ENCODE measurements at places on chromosomes 1 and 21. TPM values are rescaled to one million over a fixed set of nuclear protein-coding genes. Genes with fewer than 3 reads are reported as not detected.

The PTGFR gene
- not detected for polyA plus RNA-seq

The AADACL3 gene
- not detected for polyA plus RNA-seq

The SAMD13 gene
- polyA plus RNA-seq = 0.48 TPM

The MIXL1 gene
- not detected for polyA plus RNA-seq

The RPAP2 gene
- polyA plus RNA-seq = 30.8 TPM

DNA sequence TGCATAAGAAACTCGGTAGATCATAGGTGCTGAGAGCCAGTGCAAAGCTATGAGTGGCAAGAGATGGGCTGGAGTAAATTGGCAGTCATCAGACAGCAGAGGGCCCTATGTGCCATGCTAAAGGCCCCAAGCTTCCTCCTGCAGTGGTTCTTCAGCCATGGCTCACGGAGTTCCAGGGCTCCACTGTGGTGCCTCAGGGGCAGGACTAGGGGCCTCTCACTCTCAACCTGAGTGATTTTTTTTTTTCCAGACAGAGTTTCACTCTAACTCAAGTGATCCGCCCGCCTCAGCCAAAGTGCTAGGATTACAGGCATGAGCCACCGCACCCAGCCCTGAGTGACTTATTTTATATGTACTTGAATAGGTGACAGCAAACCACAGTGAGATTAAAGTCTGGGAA, 10.4 kb upstream of the GJA8 start:
- DNase-seq = no peak

- DNase-seq = no peak
Observed at GRCh38 chr21:42597487-42598158, 55.8 kb upstream of the PDE9A start.

- DNase-seq = no peak
Observed at GRCh38 chr21:33025489-33026442, at the start of gene OLIG2. TSS of gene OLIG2 (plus strand) at chr21:33025935. CDS start at chr21:33026863, 928 bp downstream.

DNA sequence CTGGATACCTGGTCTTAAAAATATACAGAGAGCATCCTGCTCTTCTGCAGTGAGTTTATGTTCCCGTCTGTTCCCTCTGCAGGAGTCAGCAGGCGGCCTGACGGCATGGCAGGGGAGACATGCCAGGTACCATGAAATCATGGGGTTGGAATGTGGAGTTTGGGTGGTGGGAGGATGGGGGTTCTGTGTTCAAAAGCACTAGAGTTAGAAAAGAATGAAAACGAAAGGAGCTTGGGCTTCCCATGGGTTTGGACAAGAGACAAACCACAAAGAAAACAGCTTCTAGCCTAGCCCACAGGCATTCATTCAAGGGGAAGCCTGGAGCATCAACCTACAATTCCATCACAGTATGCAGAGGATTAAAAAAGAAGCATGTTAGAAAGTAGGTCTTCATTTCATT, 59.9 kb downstream of the WARS2 start:
- DNase-seq = no peak

GRCh38 chr1:31529999-31530684, 46.2 kb upstream of the TINAGL1 start:
- no peak for DNase-seq

- no peak for DNase-seq
Observed at GRCh38 chr1:218371927-218372672, 27.0 kb downstream of the TGFB2 start.

- no peak for DNase-seq
Observed at GRCh38 chr1:2248854-2249558, 20.9 kb downstream of the SKI start.

DNA sequence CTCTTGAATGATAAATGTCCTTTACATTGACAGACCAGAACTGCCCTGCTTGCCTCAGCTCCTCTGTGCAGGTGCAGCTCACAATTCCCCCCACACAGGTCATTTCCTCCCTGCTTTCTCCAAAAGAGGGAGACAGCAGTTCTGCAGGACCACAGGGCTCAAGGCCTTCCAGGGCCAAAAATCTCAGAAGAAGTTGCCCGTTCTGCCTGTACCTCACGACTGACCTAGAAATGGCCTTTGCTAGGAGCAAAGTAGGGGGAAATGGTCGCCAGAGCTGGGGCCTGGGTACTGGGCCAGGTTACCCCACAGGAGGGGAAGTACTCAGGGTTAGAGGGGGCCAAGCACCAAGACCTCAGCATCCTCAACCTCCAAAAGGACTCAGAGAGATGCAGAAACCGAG, 11.1 kb downstream of the RNU1-2 start:
- DNase-seq = no peak

DNA sequence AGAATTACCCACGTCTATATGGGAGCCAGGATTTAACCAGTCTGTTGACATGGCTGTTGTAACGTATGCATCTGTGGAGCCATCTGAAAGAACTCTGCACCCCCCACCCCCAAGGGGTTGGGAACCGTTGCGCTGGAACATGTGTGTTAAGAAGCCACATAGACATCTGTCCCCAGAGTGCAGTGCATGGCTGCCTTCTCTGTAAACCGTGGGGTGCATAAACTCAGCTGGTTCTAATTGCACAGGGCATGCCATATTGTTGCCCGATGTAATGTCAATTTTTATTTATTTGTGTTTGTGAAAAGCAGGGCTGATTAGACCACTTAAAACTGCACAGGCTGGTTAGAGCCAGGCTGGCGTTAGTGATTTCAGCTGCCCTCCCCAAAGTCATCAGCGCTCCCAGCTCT, 70.1 kb upstream of the ROR1 start:
- no peak for DNase-seq

Data from CD8-positive, alpha-beta memory T cell (primary cell).